ENCODE measurements at places on chromosomes 2 and 18.

DNA sequence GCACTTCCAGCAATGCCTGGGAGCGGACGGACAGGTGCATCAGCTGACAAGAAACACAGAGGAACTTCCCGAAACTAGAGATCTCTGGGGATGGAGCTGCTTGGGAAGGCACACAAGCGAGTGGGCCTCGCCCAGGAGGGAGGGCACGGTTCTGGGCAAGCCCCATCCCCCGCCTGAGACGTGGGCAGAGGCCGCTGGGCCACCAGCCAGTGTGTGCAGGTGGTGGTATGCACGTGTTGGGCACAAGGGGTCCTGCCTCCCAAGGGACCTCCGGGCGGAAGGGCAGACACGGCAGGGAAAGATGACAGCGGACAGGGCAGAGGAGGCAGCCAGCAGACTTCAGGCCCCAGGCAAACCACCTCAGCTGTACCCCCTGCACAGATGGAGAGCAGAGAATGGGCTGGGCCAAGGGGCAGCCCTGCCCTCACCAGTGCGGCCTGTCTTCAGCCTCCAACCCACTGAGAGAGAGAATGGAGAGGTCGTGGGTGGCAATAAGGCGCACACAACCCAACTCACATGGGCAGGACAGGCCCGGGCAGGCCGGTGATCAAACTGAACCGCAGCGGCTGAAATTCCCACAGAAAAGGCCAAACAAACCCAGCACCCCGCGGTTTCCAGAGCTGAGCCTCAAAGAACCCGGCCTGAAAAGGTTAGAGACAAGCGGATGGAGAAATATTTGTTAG is 51.2 kb downstream of the HDAC4 start:
- DNase-seq: no peak

DNA sequence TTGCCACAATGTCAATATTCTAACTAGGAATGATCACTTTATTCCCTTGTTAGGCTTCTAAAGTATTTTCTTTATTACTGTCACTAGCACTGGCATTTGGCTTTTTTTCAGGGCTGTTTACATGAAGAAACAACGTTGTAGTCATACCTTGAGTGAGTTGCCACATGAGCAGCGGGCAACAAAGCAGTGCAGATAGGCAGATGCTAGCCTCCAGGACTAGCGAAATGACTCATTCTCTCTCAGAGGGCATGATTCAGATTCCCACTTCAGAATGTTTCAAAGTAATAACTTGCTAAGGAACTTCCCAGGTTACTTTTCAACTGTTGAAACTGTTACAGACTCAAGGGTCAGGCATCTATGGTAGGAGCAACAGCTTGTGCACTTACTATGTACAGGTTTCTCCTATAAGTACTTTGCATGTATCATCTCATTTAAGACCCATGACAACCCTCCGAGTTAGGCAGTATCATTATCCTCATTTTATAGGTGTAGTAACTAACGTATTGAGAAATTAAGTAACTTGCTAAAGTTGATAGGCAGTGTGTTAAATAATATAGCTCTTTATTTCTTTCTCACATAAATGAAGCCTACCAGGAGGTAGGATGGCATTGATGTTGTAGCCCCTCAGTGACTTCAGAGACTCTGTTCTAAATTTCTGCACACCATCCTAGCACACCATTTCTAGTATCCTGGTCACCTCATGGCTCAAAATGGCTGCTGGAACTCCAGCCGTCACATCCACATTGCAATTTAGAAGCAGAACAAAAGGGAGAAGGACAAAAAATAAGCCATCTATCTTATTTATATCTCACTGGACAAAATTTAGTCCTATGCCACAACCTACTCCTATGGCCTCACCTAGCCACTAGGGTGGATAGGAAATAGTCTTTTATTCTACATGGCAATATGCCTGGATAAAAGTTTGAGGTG is 83.3 kb downstream of the ICOS start:
- DNase-seq: peak; percentile 12

GRCh38 chr2:126658319-126658904 is 2.5 kb downstream of the GYPC start:
- no peak for DNase-seq

DNA sequence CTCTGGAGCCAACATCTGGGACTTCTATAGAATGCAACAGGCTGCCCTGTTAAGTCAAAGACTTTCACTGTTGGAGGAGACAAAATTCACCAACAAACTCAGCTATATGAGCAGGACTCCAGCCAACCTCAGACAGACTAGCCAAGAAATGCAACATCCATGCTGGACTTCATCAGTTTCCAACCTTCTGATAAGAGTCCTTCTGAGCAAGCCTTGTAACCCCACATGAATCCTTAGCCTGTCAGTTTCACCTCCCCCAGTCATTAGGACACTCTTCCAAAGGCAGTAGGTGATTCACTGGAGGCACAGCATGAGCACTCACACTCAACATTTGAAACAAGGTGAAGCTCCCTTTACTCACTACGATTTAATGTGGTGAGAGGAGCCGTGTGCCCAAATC is 5.8 kb downstream of the TBC1D8 start:
- DNase-seq: no peak

GRCh38 chr2:213175673-213176247 is 24.3 kb upstream of the IKZF2 start:
- no peak for DNase-seq

GRCh38 chr2:205270689-205271088 is 411.6 kb upstream of the NRP2 start:
- no peak for DNase-seq

DNA sequence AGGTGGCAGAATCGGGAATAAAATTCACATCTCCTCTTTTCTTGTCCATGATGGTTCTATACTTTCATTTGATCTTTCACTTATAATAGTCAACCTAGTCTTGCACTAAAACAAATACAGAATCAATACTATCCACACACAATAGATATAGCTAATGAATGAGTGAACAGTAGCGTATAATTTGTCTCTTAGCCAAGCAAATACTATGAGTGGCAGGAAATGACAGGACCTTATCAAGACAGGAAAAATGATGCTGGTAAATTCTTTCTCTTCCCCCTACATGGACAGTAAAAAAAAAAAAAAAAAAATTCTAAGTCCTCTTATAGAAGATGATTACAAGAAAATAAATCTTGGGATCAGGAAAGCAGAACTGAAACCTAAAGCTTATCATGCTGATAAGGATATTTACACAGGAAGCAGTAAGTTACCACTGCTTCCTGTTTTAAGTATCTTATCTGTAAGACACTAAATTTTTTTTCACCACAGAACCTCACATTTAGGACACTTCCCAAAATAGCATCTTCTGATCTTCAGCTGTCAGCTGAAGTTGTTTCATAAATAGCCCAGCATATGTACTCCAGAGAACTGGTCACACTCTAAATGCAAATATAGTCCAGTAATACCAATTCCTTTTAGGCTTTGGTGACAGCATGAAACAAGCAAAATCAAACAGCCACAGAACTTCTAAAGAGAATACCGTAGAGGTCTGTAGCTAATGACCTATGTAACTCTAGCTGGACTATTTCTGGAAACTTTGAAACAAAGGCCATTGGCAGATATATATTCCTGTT is 27.0 kb downstream of the IRS1 start:
- no peak for DNase-seq

DNA sequence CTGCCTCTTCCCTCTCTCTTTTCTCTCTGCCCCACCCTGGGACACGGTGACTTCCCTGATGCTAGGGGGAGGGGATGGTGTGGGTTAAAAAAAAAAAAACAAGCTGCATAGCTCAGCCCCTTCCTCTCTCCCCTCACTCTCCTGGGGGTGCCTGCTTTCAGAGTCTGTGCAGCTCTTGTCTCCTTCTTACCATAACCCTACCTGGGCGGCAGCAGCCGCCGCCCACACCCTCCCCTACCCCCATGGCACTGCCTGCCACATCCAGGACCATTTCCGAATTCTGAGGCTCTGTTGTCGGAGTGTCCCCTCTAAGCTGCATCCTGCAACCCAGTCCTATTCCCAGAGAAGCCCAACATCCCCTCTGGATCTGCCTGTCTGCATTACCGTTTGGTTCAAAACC is 16.0 kb downstream of the TTC32 start:
- DNase-seq: no peak

GRCh38 chr2:182868054-182868796 is 1.8 kb upstream of the FRZB start:
- no peak for DNase-seq

DNA sequence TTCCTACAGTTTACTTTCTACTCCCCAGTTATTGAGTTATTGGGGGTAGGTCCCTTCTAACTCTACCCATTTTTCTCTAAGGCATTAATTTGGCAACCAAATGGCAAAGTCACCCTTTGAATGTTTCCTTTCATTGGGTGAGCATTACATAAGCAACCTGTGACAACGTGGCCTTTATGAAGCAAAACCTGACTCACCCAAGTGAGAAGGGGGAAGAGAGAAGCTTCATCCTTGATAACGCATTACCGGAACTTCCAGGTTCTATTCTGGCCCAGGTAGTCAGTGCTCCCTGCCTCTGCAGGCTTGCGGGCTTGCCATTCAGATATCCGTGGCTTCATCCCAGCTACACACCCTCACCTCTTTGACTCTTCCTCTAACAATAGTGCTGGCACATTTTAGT is 39.1 kb upstream of the FAM124B start:
- DNase-seq: no peak

DNA sequence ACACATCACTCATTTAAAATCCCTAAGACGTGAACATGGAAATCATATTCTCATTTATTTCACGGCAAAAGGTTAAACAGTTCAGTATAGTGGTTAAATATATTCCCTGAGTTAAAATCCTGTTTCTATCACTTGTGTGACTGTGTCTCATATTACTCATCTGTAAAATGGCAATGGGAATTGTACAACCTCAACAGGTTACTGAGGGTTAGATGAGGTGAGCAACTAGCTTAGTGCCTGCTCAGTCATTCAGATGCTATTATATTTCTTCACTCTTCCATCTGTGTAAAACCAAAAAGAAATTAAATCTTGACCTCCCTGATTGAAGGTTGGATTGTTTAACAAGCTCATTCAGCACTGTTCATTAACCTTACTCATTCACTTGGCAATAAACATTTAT is 212.4 kb upstream of the STK17B start:
- no peak for DNase-seq

DNA sequence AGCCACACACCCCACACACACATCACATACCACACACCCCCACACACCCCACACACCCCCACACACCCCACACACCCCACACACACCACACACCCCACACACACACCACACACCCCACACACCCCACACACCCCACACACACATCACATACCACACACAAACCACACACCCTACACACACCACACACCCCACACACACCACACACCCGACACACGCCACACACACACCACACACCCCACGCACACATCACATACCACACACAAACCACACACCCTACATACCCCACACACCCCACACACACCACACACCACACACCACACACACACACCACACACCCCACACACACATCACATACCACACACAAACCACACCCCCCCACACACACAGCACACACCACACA is 22.4 kb downstream of the TWIST2 start:
- no peak for DNase-seq

DNA sequence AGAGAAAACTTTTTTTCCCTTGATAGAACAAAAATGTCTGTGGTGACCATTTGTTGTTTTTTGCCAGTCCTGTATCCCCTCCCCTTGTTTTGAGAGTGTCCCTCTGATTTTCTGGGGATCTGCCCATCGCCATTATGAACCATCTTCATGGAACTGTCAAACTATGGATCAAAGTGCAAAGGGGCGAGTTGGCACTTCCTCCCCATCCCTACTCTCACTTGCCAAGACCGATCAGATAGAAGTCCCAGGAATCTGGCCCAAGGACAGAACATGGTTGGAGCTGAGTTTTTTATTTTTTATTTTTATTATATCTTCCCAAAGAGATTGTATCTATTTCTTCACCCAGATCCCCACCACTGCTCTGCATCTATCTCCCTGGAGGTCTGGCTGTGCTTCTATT is 221.4 kb downstream of the IKZF2 start:
- DNase-seq: no peak

DNA sequence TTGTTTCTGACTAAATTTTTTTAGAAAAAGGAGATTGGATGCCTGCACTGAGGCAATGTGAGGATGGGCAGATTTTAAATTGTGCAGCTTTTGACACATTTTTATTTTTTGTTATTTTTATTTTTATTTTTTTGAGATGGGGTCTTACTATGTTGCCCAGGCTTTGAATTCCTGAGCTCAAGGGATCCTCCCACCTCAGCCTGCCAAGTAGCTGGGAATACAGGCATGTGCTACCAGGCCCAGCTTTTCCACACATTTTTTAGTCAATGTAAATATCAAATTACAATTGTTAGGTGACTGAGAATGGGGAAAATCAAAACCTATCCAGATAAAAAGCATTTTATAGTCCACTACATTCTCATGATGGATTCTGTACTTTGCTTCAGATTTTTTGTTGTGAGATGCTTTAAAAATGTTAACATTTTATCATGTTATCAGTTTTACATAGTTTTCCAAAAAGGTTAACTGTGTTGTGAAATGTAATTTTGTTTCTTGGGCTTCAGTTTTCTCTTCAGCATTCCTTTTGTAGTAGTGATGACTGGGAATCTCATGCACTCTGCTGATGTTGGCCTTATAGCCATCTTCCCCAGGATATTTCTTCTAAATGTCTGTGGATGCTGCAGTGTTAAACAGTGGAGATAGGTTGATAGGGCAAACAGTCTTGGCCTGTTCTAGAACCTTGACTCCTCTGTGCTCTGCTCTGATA is 41.4 kb downstream of the PKP4 start:
- peak; percentile 30 for DNase-seq

DNA sequence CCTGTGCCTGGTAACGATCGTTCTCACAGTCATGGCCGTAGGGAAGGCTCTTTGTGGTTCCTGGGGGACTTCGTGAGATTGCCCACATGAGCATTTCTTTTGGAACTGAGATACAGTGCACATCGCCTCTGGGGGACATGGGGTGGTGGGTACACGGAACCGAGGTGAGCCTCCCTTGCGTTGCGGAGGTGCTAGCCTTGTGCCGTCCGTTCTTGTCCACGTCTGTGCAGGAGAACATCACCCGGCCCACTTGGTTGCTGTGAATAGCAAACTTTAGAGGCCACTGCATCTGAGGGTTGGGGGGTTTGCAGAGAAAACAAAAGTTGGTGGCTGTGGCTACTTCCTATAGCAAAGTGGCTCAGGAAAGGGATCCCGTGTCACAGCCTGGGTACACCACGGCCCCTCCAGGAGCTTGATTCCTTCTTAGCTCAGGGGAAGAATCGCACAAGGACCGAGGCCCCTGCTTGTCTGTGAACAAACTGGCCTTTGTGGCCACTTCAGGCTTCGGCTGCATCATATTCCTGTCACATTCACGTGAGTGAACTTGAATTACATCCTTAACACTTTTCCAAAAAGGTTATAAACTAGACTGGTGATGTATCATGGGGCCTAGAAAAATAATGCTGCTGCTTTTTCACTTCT is 72.6 kb downstream of the LRRFIP1 start:
- no peak for DNase-seq

GRCh38 chr2:199707593-199708185 is 143.3 kb downstream of the FTCDNL1 start:
- no peak for DNase-seq

GRCh38 chr2:173720306-173720705 is 244.9 kb downstream of the SP3 start:
- peak; percentile 16 for DNase-seq

DNA sequence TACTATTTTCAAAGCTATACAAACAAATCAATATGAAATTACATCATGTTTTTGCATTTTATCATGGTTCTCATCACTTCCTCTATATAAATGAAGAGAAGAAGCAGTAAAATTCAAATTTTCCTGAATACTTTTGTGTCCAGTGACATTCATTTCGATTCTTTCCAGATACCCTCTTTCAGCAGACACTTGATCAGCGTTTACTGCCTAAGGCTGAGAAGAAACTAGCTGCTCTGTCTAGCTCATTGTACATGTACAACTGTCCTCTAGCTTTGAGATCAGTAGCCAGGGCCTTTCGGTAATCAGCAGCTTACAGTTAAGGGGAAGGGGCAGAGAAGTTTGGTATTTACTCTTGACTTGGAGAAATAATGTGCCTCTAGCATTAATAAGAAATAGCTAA is 4.8 kb downstream of the VRK2 start:
- no peak for DNase-seq

Measured in GM03348 (cell line).